Sigmoid colon (tissue), 7 donors: ENCODE measurements at places on chromosomes 12 and 14. TPM values are rescaled to one million over a fixed set of nuclear protein-coding genes. Genes with fewer than 3 reads are reported as not detected.

DNA sequence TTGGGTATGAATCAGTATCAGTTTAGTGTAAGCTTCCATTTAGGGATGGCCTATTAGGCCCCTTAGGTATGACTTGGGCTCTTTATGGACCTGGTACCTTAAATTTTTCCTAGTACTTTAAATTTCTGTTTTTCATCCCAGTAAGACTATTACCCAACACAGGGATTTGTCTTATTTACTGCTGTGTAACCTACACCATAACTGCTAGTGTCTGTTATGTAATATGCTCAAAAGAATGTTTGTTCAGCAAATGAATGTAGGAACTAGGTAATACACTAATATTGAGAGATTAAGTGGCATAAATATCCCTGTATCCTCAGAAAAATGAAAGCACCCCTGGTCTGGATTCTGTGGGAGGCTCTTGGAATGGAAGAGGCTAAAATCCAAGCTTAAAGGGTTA, 63.7 kb upstream of the YARS2 start:
- DNase-seq: no peak

DNA sequence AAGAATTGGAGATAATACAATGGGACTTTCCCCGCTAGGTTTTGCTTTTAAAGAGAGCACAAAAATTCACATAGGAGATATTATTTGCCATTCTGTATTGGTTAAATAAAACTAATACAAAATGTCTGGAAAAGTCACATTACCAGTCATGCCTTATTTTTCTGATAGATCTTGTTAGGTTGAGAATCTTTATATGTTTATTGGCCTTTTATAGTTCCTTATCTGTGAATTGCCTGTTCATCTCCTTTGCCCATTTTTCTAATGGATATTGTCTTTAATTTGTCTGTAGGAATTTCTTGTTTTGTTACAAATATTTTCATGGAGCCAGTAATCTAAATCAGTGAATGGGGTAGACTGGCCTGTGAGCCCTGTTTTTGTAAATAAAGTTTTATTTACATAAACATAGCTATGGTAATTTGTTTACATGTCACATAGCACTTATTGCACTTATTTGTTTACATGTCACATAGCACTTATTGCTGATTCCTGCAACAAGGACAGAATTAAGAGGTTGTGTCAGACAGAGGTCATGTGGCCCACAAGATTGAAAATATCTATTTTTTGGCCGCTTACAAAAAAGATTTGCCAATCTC, 65.0 kb downstream of the ATF7IP start:
- DNase-seq: no peak

DNA sequence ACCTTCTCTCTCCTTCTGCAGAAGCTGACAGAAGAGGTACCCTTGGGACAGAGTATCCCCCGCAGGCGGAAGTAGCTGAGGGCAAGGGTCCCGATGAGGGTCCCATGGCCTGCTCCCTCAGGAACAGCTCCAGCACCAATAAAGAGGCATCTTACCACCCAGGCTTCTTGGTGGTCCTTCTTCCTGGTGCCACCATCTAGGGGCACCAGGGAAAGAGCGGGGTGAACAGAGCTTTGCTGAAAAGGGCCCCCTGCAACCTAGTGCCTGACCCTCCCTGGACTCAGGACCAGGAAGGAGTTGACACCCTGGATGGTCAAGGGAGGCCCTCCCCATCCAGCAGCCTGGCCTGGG, 591 bp upstream of the IRF9 start:
- DNase-seq: no peak

DNA sequence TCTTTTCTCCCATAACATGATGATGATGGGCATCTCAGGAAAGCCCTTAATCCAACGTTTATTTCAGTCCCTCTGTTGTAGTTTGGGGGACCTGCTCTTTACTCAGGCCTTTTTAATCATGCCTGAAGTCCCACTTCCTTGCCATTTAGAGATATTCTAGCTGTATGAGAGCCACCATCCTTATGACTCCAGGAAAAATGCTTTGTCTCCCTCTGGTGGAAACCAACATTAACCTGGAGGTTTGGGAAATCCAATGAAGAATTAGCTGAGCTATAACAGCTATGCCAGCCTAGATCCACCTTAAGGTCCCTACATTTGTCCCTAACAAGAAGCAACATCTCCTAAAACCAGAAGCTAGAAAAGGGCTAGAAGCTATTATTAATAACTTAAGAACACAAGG, 1399.1 kb downstream of the LRFN5 start:
- DNase-seq: no peak

ZFYVE1 gene
- total RNA-seq: 23.9 TPM

IFNG-AS1 gene
- not detected for total RNA-seq

IAPP gene
- total RNA-seq: not detected

CLEC6A gene
- total RNA-seq: not detected

ADAM21 gene
- not detected for total RNA-seq

CIROP gene
- not detected for total RNA-seq

BDKRB2 gene
- total RNA-seq: 4.3 TPM

PTHLH gene
- total RNA-seq: 0.95 TPM
